ENCODE measurements at places on chromosomes 1 and 21.

GRCh38 chr21:45140346-45140940, 66.1 kb downstream of the ADARB1 start:
- DNase-seq = peak; percentile 92

GRCh38 chr1:193634876-193635275, 448.5 kb upstream of the B3GALT2 start:
- no peak for DNase-seq

- DNase-seq = no peak
Measured at GRCh38 chr21:19228226-19228625, 824.6 kb upstream of the TMPRSS15 start.

DNA sequence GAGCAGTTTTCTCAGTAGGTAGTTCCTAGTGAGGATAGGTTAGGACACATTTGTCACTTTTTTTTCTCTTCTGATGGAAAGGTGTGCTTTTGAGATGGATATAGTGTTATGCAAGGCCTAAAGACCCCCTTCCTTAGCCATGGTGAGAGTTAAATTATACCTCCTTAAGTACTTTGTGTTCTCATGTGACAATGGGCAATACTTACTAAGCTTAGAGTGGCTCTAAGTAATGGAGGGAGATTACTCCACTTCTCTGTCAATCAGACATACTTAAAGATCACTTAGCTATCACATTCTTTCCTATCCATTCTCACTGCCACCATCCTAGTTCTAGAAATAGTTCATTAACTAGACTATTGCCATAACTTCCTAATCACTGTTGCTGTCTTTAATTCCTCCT, 265.6 kb downstream of the PBX1 start:
- no peak for DNase-seq

- DNase-seq = no peak
Measured at GRCh38 chr1:25026730-25027450, 96.8 kb upstream of the RUNX3 start.

GRCh38 chr1:223319905-223320580, 43.9 kb downstream of the SUSD4 start:
- DNase-seq = no peak

DNA sequence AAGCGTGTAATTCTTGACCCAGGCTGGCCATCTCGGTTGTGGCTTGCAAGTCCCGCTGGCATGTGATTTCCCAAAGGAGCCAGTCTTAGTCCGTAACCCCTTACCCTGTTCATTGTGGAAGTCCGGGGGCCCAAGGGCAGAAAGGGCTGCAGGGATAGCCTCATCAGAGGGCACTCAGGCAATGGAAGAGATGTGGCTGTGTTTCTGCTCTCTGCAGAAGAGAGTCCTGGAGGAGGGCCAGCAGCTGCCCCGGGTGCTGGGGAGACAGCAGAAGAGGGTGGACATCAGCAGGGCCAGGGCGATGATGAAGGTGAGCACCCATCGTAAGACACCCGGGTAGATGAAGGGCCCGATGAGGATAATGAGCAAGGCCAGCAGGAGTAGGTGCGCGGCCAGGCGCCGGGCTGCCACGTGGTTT, 830 bp downstream of the RNF186 start:
- DNase-seq = no peak

- DNase-seq = peak; percentile 37
Measured at GRCh38 chr1:88979054-88979748, 13.2 kb downstream of the KYAT3 start.

GRCh38 chr1:46218443-46218842, 15.3 kb downstream of the LURAP1 start:
- DNase-seq = no peak

DNA sequence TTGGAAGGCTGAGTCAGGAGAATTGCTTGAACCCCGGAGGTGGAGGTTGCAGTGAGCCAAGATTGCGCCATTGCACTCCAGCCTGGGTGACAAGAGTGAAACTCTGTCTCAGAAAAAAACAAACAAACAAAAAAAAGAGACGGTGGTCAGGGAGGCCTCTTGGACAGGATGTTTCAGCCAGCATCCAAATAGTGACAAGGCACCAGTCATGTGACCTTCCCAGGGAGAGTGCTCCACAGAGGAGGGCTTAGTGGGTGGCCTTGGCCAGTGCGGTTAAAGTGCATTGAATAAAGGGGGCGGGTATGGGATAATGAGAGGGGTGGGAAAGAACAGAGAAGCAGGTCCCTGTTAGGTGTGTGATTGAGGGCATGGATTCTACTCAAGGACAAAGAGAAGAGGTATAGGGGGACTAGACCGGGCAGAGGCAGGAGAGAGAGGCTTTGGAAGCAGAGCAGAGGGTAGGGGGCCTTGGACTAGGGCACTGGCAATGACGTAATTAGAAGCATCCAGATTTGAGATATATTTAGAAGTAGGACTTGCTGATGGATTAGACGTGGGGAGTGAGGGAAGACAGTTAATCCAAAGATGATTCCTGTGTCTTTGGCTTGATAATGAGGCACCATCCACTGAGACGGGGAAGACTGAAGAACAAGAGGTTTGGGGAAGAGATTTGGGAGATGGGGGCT, 12.0 kb upstream of the RYR2 start:
- DNase-seq = no peak

- peak; percentile 46 for DNase-seq
Measured at GRCh38 chr1:173329726-173330125, 122.6 kb upstream of the TNFSF4 start.

GRCh38 chr1:44040846-44041245, 9.6 kb upstream of the SLC6A9 start:
- DNase-seq = no peak

- no peak for DNase-seq
Measured at GRCh38 chr1:28577738-28578536, 14.1 kb upstream of the RAB42 start.

DNA sequence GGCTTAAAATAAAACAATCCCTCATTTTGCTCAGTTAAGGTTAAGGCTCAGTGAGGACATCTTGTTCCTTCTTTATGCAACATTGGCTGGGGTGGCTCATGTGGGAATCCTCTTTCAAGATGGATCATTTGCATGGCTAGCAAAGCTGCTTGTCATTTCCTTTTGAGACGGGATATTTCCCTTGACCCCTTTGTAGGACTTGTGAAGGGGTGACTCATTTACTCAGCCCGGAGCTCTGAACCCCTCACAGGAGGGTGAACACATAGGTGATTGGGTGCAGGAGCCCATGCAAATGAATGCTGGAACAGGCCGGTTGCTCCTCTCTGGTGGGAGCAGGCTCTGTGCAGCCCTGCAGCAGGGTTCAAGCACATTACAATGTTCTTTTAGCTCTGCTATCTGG, 15.8 kb upstream of the C8A start:
- no peak for DNase-seq

DNA sequence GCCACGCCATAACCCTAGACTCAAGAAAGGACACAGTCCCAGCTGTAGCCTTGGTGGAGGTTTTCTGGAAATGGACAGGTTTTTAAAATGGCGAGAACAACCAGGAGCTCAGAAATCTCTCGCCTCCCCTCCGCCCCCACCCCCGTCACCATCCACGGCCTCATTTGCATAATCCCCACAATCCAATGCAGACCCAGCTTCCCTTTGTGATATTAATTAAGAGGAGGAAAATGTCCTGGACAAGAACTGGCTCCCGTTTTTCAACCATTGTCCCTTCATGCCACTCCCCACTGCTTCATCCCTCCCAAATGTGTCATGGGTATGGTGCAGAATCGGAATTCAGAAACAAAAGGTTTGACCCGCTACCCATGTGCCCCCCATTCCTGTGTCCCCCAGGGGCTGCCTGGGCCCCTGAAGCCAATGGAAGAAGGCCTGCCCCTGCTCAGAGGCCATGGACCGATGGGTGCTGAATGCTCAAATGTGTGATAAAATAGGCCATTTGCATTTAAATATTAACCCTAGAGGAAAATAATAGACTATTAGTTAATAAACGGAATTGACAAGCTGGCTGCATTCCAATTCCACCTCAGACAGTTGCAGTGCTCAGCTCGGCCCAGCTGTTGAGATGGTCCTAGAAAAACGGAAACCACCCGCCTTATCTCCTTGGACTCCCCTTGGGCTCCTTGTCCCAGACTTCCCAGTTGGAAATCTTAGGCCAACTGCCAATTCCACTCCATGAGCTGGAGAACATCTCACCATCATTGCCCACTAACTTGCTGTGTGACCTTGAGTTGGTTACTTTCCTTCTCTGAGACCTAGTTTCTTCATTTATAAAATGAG, 10.7 kb upstream of the EPHB2 start:
- no peak for DNase-seq

- peak; percentile 12 for DNase-seq
Measured at GRCh38 chr1:204975568-204976235, 67.3 kb upstream of the CNTN2 start.

DNA sequence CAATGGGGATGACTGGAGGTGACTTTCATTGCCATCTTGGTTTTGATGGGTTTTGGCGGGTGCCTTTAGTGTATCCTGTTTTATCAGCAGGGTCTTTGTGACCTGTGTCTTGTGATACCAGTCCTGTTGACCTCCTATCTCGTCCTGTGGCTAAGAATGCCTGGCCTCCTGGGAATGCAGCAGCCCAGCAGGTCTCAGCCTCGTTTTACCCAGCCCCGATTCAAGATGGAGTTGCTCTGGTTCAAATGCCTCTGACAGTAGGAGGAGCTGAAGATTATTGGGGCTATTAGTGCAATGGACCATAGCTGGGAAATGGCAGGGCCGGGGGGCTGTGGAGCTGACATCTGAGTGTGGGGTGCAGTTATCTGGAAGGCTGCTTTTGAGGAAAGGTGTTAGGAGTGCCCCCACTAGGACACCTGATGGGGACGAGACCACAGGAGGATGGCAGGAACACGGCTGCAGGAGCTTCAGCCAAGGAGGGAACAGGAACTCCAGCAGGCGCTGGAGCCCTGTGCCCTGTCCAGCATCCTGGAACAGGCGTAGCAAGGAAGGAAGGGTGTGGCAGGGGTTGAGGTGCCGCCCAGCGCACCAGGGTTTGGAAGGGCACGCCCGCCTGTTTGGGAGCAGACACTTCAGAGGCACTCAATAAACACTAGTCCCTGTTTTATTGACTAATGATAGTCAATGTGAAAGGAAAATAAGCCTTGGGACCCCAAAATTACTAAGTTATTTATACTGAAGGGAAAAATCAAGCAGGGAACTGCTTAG, 15.3 kb upstream of the AGPAT3 start:
- no peak for DNase-seq

GRCh38 chr1:90273241-90273774, 278.4 kb downstream of the ZNF326 start:
- DNase-seq = no peak

DNA sequence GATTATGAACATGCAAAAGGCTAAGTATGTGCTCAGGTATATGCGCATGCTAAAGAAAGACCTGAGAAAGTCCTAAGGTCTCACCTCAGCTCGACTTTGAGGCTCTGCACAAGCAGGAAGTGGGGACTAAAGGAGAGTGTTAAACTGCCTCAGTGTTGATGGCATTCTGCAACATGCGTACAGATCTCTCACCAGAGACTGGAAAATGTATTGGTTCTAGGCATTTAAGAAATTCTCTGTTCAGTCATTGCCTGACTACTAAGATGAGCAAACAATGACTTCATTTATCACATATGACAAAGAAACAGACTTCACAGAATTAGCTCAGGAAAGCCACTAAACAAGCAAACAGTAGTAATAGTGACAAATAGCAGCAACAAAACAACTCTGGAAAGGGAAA, 90.8 kb downstream of the USH2A start:
- no peak for DNase-seq

GRCh38 chr1:221161571-221162041, 282.4 kb downstream of the HLX start:
- no peak for DNase-seq

DNA sequence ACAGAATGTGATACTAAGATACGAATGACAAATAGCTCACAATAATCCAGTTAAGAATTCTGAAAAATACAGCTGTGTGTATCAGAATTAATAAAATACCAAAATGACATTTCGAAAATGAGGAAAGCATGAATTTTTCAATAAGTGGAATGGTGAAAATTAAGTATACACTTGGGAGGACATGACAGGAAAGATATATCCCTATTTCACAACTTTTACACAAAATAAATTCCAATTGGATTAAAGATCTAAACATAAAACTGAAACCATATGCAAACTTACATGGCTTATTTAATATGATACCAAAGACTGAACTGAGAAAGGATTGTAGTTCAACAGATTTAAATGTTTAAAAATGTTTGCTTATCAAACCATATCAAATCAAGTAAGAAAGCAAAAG, 510.4 kb upstream of the ADAMTS5 start:
- DNase-seq = no peak

DNA sequence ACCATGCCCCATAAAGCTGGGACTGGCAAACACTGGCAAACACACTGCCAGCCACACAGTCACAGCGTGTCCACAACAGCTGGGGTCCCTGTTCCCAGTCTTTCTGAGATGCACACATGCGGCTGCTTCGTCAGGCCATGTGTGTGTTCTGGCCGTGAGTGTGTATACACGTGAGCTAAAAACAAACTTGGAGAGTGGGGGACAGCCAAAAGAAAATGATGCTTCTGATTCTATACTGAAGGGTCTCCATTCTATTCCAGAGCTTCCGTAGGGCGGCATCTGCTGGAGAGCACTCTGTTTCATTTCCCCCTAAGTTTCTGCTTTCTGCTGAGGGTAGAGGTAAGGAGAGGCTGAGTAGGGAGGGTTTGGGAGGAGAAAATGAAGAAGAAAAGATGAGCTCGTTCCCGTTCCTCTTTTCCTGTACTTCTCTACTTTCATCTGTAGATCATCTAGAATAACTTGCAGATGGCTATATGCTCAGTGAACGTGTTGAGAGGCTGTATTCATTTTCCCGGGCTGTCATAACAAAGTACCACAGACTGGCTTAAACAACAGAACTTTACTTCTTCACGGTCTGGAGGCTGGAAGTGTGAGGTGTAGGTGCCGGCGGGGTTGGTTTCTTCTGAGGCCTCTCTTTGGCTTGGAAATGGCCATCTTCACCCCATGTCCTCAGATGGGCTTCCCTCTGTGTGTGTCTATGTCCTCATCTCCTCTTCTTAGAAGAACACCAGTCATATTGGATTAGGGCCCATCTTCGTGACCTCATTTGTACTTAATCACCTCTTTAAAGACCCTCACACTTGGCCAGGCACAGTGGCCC, 151.6 kb downstream of the TOMM20 start:
- no peak for DNase-seq

DNA sequence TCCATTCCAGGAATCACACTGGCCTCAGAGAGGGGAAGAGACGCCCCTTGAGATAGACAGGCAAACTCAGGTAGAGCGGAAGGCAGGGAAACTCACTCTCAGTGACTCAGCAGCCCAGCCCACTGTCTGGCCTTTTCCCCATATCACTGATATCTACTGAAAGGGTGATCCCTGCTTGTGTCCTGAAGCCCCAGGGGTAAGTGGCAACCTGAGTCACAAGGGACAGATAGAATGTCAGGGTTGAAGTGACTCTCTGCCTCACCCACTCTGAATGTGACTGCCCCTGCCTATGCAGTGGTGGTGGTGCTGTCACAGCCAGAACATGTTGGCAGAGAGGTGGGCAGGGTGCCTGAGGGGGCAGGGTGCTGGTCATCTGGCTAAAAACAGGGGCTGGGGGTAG, 157.5 kb upstream of the FGGY start:
- no peak for DNase-seq

DNA sequence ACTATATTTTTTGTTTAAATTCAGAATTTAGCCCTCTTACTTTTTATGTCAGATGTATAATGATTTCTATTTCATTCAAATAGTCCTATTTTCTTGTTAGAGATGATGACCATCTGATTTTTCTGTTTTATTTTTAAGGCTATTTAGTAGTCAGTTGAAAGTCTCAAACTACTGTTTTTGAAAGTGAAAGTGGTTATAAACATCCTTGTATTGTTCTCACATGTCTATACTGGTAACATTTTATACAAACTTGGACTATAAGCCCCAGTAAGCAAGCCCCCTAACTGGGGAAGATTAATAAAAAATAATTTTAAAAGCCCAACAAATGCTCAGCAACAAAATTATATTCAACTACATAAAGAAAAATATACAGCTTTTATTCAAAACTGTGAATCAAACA, 271.3 kb upstream of the RGS18 start:
- no peak for DNase-seq
